ENCODE measurements at places on chromosomes 16 and 17. TPM values are rescaled to one million over a fixed set of nuclear protein-coding genes. Genes with fewer than 3 reads are reported as not detected.

KRTAP4-5 gene
- not detected for total RNA-seq

CDH15 gene
- 0.40 TPM for total RNA-seq

TBC1D3D gene
- total RNA-seq: 0.59 TPM

PRSS33 gene
- 26.8 TPM for total RNA-seq

NUFIP2 gene
- total RNA-seq: 27.7 TPM

DHRS11 gene
- 9.1 TPM for total RNA-seq

GLTPD2 gene
- total RNA-seq: not detected

WSCD1 gene
- 0.98 TPM for total RNA-seq

CCP110 gene
- total RNA-seq: 21.3 TPM

C17orf50 gene
- not detected for total RNA-seq

DRC3 gene
- total RNA-seq: 7.8 TPM

TEX14 gene
- total RNA-seq: 0.20 TPM

SPN gene
- total RNA-seq: 2.3 TPM

SRL gene
- 2.1 TPM for total RNA-seq

NATD1 gene
- total RNA-seq: 2.8 TPM

All from ovary (tissue), 10 donors.